CD4-positive, alpha-beta T cell treated with Interleukin-6 at 100 ng/mL for 8 hours (primary cell): ENCODE measurements at places on chromosomes 5 and 9.

- DNase-seq = no peak
Observed at GRCh38 chr5:61184708-61185107, 22.4 kb upstream of the SMIM15 start.

DNA sequence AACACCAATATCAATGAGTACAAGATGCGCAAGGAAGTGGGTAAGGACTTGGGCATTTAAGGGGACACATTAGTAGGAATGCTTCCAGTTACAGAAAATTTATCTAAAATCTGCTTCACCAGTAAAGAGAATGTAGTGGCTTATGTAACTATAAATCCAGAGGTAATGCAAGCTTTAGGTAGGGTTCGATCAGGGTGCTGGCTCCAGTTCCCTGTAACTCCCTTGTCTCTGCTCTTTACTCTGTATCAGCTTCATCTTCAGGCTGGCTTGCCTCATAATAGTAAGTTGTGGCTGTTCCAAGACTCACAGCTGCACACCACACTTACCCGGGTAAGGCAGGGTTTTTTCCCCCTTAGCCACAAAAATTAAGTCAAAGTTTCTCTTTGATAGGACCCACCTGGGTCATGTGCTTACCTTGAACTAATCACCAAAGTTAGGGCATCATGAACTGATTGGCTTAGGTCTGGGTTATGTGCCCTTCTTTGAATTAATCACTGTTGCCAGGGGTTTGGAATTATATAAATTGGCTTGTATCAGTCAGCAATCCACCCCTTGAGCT is 35.5 kb downstream of the ARHGEF37 start:
- no peak for DNase-seq

DNA sequence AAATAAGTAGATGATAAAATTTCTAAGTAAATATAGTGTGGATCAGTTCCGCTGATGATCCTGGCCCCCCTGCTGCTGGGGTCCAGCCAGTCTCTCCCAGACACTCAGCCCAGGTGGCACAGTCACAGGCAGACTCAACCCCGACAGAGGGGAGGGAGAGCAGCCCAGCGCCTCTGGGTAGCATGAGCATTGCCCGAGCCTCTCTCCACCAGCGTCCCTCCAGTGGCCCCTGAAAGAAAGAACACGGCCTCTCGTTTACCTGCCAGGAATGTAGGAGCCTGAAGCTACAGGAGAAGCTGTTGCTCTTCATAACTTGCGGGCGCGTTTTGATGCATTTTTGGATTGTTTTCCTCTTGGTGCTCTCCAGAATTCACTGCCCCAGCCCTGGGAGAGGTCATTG is 68.8 kb upstream of the ICE1 start:
- no peak for DNase-seq

DNA sequence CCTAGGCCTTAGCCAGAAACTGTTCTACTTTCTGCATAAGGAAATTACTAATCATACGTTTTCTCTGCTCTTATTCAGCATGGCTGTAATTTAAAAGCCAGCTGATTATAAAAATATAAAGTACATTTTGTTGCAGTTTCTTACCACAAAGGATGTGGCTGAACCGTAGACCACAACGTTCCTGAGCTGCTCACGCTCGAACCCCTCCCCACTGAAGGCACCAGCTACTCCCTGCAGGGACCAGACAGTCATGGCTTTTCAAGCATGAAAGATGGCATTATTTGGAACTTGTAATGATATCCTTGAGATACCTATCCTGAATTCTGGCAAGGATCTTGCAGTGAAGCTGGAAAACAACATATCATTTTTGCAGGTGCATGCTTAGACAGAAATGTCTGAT is 91.8 kb upstream of the DMRT1 start:
- DNase-seq = peak; percentile 31

DNA sequence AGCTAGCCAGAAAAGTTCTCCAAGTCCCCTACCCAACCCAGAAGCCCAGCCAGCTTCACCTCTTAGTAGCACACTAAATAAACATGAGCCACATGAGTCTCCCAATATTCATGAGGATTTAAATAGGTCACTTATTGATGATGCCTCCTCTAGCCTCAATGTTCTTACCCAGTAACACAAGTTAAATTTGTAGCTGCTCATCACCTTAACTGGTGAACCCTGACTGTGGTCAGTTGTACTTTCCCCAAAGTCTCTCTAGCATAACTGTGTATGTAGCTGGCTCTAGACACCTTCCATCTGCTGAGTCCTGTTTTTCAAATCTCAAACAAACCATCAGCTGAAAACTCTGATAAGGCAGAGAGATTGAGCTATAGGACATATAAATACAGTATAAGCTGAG is 100.3 kb upstream of the ELAVL2 start:
- DNase-seq = no peak

DNA sequence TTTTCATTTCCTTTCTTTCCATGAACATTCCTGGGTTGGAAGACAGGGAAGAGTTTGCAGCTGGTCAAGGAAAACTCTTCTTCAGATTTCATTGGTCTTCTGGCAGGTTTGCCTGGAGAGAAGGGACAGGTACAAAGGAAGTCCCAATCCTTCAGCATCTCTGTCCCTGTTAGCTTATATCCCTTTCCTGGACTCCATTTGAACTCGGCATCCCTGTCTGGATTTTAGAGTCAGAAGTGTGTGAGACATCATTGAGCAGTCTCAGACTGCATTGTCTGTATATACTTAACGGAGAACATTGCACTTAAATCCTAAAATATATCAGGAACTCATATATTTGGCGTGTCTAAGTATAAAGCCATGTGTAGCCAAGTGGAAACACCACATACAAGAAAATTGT is 54.9 kb downstream of the ADGRV1 start:
- DNase-seq = no peak
